ENCODE measurements at places on chromosomes 1 and 21. TPM values are rescaled to one million over a fixed set of nuclear protein-coding genes. Genes with fewer than 3 reads are reported as not detected.
A peak's percentile ranks its signal among the peaks of the same experiment; 100 is the strongest.

DNA sequence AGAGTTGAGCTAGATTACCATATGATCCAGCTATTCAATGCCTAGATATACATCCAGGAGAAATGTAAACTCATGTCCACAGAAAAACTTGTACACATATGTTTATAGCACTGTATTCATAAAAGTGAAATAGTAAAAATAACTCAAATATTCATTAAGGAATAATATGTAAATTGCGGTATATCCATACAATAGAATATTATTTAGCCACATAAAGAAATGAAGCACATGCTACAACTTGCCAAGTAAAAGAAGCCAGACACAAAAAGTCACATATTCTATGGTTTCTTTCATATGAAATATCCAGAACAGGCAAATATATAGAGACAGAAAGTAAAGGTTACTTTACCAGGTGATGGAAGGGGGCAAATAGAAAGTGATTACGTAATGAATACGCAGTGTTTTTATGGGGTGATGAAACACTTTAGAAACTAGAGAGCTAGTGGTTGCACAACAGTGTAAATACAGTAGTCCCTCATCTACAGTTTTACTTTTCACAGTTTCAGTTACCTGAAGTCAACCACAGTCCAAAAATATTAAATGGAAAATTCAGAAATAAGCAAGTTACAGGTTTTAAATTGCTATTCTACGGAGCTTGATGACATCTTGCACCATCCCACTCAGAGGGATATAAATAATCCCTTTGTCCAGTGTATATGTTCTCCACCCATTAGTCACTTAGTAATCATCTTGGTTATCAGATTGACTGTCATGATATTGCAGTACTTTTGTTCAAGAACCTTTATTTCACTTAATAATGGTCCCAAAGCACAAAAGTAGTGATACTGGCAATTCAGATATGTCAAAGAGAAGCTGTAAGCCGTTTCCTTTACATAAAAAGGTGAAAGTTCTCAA is 62.3 kb downstream of the ZNF644 start:
- no peak for DNase-seq

FGR gene
- total RNA-seq = not detected

NUF2 gene
- 56.8 TPM for total RNA-seq

DNA sequence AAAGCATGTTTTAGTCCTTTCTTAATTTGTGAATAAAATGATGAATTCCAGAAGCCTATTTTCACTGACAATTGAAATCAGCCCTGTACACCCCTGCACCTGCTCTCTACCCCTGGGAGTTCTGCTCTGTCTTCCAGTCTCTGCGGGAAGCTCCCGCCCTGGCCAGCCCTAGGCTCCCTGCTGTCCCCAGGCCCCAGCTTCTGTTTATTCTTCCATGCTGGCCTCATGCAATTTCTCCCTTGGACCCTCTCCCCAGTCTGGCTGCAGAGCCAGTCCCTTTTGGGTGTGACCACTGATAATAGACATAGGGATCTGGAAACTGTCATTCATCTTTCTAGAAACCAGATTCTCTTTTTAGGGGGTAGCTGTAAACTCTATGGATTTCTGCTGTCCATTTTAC is 258.6 kb downstream of the GRIK3 start:
- DNase-seq = no peak

GRCh38 chr1:94014635-94015488 is 105.6 kb upstream of the GCLM start:
- DNase-seq = no peak

DNA sequence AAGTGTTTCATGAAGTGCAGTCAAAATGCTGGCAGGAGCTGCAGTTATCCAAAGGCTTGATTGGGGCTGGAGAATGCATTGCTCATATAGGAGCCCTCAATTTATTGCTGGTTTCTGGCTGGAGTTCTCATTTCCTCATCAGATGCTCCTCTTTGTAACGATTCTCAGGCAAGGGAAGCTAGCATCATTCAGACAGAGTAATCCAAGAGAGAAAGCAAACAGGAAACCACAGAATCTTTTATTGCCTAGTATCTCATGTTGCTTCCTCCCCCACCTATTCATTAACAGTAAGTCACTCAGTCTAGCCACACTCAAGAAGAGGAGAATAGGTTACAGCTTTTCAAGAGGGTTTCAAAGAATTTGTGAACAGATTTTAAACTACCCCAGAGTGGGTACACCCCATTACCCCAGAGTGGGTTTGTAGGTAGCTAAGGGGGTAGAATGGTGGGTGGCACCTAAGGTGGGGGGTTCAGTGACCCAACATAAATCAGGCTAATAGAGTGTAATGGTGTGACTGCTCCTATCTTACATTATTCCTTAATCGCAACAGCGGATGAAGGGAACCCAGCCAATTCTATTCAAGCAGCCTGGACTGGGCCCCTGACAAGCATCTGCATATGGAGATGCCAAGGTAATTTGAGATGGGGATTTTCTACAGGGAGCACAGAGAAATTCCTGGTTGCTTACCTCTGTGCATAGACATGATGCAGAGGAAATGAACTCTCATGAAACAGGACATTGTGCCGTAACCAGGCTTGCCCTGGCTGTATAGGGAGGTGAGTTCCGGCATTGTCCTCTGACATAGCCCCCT is 67.1 kb downstream of the KCNJ15 start:
- peak; percentile 12 for DNase-seq

GRCh38 chr1:214552174-214552608 is 789 bp upstream of the PTPN14 start:
- DNase-seq = peak; percentile 78

CACHD1 gene
- total RNA-seq = 12.1 TPM

- peak; percentile 86 for DNase-seq
Observed at GRCh38 chr1:77360256-77360655, 78.4 kb downstream of the AK5 start.

KRTAP11-1 gene
- not detected for total RNA-seq

DNA sequence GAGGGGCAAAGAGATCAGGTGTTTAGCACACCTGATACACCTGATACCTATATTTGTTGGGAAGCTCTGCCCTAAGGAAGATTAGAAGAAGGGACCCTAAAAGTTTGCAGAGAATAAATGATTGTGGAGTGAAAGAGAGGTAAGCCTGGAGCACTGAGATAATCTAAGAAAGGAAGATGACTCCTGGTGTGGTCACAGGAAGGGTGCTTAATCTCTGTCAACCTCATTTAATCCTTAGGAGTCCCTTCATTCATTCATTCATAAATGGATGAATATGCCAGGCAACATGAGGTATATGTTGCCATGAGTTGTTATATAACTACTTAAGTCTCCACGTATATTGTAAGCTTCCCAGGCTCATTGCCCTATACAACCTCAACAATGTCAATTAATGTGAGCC is 16.2 kb upstream of the MNDA start:
- no peak for DNase-seq

KRTAP19-3 gene
- not detected for total RNA-seq

DNA sequence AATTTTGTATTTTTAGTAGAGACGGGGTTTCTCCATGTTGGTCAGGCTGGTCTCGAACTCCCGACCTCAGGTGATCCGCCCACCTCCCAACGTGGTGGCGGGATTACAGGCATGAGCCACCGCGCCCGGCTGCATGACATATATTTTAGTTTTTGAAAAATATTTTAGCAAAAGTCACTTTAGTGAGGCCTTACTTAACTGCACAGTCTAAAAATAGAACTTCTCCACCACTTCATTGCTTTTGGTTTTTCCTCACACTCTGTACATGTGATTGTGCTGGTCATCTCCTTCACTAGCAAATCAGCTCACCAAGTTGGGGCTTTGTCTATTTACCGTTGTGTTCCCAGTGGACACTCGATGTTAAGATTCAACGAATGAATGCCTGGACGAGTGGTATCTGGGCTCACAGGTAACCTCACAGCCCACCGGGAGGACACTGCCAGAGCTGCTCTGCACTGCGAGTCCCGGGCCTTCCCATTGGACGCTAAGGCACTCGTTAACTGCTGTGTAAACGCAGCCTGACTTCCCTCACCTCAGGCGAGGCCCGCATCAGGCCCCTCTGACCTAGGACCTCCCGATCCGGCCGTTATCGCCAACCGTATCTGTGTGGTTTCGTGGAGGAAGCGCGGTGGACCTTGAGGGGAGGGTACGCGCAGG is 14.0 kb upstream of the ZNF692 start:
- peak; percentile 77 for DNase-seq

RGS16 gene
- 101 TPM for total RNA-seq

DNA sequence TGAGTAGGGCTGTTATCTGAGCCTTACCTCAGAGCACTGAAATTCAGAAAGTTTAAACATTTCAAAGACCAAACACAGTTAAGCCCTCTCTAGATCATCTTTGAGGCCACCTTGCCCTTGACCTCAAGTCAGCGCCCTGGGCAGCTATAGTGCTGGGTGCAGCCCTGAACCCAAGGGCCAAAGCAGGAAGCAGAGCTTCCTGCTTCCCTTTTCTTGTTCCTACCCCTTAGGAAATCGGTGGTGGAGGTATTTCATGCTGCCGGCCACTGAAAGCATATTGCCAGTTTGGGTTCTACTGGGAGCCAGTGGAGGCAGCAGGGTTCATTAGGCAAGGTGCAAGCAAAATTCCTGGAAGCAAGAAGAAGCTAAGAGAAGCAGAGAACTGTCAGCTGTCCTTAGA is 26.1 kb downstream of the CD244 start:
- DNase-seq = no peak

DNA sequence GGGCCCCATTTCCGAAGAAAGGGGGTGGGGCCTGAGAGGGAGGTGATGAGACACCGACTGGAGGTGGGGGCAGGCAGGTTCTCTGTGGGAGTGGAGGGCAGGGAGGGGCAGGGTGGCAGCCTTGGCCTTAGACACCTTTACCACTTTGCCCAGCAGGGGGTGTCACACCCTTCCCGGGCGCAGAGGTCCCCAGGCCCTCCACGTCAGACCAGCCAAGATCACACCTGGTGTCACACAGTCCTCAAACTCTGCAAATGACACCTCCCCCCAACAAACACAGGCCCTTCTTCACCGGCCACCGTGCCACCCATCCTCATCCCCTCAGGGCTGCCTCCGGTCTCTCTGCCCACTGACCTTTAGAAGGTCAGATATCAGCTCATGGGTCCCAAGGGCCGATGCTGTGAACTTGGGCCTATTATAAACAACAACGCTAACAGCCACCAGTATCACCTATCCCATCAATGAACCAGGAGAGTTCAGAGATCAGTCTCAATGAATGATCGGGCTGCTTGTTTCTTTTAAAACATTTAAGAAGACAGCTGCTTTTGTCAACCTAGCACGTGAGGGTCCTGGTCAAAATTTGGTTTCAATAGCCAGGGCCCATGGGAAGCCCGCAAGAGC is 103.9 kb downstream of the CASZ1 start:
- DNase-seq = no peak

DISP1 gene
- total RNA-seq = 24.6 TPM

- peak; percentile 78 for DNase-seq
Observed at GRCh38 chr1:8017495-8018197, 8.5 kb downstream of the ERRFI1 start.

Measured in SJCRH30 (cell line).